ENCODE measurements at places on chromosomes 6 and 20.

GRCh38 chr6:1029141-1029540 lies 282.8 kb upstream of the FOXQ1 start:
- DNase-seq = no peak

DNA sequence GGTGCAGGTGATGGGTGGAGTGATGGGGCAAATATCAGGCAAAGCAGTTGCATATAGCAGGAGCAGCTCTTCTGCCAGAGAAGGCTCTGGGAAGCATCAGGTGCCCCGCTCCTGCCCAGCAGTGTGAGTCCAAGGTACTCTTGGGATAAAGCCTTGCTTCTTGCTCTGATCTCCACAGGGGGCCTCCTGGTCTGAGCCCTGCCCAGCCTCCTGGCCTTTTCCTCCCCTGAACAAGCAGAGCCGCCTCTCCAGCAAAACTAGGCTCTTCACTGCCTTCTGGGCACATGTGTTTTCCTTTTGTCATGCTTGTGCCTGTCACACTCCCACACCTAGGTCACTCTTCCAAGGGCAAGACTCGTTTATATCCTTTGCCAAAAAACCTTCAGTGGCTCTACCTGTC lies 34.3 kb downstream of the SIRPA start:
- no peak for DNase-seq

- DNase-seq = no peak
These were observed 36.1 kb downstream of the NKX2-4 start for GRCh38 chr20:21361266-21361665.

- no peak for DNase-seq
These were observed 94.5 kb downstream of the ARHGAP18 start for GRCh38 chr6:129615496-129615895.

GRCh38 chr20:43096931-43097260 lies 92.8 kb downstream of the PTPRT start:
- DNase-seq = no peak

DNA sequence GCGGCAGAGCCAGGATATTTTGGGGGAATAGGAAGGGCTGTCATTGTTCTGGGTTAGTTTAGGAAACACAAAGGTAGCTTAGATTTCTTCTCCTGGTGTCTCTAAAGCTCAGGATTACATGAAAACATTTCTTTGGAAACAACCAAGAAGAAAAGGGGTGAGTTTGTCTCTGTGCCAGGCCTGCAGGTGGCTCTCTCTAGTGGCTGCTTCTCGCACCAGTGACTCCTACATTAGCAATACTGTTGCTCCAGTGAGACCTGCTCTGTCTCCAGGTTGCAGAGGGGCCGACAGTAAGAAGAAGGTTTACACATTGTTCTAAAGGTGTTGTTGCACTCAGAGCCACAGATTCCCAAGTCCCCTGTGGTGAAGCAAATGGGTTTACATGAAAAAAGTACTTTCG lies 104.6 kb upstream of the GLP1R start:
- DNase-seq = no peak

- no peak for DNase-seq
These were observed 74.8 kb upstream of the PLN start for GRCh38 chr6:118473266-118473665.

DNA sequence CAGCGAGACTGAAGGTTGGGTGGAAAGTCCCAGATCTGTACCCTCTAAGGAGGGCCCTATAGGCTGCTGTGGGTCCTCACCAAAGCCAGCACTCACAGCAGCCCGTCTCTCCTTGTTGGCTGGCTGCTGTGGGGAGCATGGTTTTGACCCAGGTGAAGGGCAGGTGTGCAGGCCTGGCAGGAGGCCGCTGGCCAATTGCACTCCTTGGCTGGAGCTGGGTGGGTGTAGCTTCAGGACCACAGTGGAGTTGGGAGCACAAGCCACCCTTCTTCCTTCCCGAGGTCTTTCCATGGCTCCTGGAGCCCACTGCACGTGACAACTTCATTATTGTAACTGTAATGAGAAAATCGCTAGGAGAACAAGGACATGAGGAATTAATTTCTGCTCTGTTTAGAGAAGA lies 287.7 kb upstream of the FOXQ1 start:
- DNase-seq = no peak

GRCh38 chr6:102549221-102549874 lies 1155.8 kb downstream of the GRIK2 start:
- no peak for DNase-seq

DNA sequence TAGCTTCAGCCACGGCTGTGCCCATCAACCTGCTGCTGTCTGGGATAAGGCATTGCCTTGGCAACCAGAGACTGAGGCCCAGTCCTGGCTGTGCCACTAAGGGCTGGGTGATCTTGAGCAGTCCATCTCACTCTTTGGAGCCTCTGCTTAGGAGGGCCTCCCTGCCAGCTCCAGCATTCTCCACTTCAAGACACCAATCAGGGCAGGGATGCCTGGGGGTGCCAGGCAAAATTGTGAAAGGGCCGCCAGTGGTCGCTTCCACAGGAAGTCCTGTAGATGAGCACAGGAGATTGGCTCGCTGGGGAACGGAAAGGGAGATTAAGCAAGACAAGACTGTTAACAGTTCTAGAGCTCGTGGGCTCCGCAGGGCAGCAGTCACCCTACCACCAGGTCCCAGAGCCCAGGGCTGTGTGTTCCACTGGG lies at the start of gene RAB44:
TSS of gene RAB44 (plus strand) at position 346 of the 423 bp plus-strand sequence. CDS start 6,410 bp downstream, outside the sequence.
- no peak for DNase-seq

GRCh38 chr6:86765211-86765610 lies 172.1 kb upstream of the HTR1E start:
- no peak for DNase-seq

DNA sequence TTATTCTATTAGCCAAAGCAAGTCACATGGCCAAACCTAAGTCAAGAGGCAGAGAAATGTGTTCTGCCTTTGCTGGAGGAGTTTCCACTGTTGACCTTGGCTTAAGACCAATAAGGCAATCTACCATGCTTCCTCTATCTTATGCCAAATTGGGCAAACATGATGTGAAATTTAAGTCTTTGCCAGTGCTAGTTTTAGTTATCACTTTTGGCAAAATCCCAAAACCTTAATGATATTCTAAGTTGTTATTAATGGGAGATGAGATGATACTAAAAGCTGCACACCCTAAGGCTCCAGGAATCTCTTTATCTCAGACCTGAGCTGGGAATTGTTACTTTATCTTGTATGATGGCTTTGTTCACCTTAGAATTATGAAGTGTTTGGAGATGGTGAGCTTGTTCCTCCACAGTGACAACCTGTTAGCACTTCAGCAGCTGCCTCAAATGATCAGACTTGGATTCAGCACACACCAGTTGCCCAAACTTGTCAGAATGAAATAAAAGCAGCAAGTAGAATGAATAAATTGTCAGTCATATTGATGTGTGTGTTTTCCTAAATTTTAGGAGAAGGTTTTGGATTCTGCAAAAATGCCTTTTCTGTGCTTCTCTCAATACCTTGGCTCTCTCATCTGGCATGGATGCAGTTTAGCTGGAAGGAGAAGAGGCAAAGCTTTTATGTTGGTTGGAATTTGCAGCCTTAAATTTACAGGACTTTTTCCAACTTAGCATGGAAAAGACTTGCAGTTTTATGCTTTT lies 49.3 kb downstream of the RIN2 start:
- no peak for DNase-seq

GRCh38 chr6:129875610-129876520 lies 14.8 kb upstream of the TMEM244 start:
- no peak for DNase-seq
